ENCODE measurements at places on chromosomes 5 and 9.

DNA sequence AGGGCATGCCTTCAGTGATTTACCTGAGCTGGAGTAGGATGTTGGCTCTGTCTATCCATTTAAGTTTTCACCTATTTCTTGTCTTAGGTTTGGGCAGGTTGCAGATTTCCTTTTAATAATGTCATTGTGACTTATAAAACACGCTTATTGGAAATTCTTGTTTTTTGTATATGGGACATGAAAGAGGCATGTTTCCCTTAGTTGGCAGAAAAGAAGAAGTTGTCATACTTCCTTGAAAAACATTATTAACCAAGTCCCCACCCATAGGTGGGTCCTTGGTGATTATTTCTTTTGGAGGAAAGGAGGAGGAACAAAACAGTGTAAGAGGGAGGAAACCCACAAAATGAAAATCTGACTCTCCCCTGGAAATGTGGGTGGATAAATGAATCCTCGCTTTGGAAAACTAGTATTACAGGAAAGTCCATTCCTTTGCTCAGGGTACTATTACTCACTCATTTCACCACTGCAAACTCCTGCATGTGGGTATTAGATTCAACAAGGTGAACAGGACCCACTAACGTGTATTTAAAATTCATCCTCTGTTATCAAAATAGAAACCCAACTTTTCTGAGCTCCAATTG is 9.3 kb downstream of the CER1 start:
- no peak for DNase-seq

DNA sequence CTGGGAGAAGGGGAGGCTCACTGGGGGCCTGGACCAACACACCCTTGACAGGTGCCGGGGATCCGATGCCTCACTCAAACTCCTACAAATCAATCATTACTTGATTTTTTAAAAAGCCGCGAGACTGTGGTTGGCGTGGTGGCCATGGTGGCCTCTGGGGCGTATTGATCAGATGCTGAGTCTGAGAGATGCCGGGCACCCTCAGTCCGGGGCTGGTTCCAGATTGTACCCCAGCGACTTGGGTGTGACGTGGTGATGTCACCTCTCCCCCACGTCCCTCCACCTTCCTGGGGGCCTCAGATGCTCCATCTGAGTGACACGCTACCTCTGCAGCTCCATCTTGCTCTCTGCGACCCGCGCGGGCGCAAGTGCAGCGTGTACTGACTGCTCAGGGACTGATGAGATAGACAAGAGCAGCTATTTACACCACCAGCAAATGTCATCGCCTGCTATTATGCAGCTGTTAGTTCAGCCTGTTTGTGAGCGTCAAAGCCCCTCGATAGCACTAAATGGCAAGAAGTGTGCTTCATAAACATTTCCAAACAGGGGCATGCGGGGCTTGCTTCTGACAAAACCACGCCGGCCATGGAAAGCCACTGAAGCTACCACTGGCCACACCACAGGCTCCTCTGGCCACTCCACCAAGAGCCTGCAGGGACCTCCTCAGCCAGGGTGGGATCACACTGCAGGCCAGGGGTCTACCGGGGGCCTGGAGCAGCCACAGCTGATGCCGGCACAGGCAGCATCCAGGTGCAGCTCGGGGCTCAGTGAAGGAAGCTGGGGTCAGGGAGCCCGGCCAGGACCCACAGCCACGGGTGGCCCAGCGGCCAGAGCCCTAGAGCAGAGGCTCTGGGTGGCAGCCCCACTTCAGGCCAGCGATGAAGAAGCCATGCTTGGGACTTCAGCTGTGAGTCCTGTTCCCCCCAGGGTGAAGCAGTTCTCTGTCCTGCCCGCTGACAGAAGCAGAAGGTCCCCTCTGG is 50.1 kb downstream of the SLC6A3 start:
- no peak for DNase-seq

- no peak for DNase-seq
Observed at GRCh38 chr5:166581826-166582225, 1709.6 kb upstream of the WWC1 start.

DNA sequence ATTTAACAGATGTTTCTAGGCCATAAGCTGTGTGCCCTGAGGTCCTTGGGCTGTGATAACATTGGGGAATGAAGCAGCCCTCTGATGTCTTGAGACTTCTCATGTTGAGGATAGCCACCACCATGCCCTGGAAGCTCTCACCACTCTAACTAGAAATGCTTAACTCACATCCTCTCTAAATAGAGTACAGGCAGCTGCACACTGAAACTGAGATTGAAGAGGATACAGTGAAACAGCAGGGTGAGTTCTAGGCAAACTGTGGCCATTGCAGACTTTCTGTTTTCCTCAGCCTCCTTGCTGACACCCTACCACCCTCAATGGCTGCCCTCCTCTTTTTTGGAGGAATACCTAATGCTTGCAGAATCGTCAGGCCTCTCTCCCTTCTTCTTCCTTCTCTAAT is 22.4 kb downstream of the UTP15 start:
- no peak for DNase-seq

DNA sequence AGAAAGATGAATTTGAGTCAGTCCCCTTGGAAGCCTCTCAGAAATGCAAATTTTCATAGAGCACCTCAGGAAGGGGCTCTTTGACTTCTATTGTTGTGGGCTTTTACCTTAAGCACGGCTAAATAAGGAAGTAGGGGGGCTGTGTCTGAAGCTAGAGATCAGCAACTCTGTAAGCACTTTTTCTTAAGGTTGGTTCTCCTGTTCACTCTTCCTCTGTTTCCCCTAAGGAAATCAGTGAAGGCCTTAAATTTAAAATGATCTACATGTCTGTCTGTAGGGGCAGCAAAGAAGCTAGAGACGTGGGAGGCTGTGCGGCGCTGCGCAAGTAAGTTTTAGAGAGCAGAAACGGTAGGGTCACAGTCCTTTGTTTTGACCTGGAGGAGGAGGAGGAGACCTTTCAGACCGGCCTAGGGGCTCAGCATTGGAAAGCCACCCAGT is 1.2 kb upstream of the CDC14B start:
- no peak for DNase-seq

GRCh38 chr5:79692596-79692995 is 3.0 kb downstream of the CMYA5 start:
- DNase-seq, result no peak

DNA sequence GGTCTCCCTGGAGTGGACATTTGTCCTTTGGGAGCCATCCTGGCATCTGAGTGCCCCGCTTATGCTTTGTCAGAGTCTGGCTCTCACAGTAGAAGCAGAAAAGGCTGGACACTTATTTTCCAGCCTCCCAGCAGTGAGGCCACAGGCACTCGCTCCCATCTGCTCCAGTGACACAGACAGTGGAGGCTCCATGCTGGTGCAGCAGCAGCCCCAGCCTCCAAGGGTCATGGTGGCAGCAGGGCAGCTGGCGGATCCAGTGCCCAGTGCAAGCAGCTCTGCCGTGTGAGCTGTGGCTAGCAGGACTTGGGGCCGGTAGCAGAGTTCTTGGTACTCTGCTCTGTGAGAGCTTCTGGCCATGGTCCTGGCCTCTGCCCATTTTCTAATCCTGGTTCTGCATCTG is 157.3 kb upstream of the ALDH1B1 start:
- no peak for DNase-seq

DNA sequence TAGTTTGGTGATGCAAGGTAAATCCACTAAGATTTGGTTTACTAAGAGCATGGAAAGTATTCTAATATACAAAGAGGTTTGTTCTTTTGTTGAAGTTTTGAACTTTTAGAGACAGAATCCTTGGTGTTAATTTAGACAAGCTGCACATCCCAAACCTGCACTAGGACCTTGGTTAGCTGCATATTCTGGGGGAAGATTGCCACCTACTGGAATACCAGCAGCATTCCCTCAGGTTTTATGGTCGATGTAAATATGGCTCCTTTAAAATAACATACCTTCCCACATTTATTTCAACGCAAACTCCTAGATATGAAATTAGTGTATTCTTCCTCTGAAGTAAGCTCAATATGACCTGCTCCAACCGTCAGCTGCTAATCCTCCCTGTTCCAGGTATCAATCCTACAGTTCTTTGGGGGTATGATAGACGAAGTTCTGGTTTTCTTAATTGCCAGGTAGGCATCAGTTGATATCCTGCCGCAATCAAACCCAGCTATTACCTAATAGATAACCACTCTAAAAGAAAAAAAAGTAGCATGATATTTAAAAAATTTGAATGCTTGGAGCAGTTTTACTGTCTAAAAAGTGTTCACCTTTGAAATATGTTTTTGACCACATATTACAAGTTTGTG is 624.1 kb downstream of the ISL1 start:
- DNase-seq, result no peak

GRCh38 chr9:125438506-125439433 is 177.1 kb downstream of the GAPVD1 start:
- DNase-seq, result no peak

DNA sequence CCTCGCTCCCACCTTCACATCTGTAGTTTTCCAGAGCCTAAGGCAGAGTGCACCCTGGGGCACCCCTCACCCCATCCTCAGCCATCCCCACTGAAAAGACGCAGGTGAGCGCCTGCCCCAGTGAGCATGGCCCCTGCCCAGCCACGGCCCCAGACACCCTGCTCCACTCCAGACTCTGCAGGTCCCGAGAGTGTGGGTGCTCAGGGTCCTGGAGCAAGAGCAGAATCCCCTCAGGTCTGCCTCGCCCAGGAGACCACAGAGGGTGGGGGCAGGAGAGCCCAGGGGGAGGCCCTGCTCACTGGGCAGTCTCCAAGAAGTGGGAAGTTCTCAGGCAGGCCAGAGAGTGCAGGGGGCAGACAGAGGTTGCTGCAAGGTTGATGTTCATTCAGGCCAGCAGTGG is 158.6 kb upstream of the PPP1R26 start:
- no peak for DNase-seq

DNA sequence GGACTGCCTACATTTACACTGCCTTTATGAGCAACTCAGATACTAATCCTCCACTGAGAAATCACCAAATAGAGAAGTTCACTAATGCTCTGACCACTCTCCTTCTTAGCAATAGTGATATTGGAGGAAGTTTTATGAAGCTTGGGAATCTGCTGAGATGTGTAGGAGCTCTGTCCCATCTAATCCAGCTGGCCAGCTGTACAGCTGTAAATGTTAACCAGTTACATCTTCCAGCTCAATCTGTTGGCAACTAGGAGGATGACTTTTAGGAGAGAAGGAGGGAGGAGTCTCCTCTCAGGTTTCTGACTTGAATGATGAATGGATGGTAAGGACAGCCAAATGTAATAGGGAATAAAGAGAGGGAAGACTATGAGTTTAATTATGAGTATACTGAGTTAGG is 36.3 kb upstream of the LRRC19 start:
- DNase-seq, result no peak

GRCh38 chr5:41193456-41194205 is 19.7 kb downstream of the C6 start:
- no peak for DNase-seq

DNA sequence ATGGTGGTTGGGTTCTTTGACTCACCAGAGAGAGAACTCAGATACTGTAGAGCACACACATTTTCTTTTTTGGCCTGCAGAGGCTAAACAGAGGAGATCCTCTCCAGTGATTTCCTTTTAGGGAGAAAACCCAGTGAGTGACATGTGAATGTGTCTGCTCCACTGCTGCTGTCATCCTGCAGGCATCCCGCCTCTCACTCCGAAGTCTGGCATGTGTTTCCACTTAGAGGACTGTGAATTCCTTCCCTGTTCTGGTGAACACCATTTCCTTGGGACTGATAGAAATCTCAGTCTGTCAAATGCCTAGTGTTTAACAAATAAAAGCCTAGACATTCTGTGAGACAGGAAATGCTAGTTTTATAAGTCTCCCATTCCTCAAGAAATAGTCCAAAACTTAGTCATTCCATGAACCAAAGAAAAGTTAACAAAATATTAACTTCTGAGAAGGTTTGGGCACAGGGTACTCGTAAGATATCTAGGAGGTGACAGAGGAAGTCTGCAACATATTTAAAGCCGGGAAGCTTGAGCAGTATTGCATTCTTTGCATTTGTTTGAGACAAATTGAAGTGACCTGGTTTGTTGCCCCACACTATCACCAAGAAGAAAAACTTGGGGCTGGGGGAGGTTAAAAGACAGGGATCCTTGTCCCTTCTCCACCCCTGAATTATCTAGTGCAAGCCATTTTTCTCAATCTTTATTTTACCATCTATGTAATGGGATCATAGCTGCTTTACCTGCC is 74.9 kb upstream of the NIPAL4 start:
- no peak for DNase-seq

DNA sequence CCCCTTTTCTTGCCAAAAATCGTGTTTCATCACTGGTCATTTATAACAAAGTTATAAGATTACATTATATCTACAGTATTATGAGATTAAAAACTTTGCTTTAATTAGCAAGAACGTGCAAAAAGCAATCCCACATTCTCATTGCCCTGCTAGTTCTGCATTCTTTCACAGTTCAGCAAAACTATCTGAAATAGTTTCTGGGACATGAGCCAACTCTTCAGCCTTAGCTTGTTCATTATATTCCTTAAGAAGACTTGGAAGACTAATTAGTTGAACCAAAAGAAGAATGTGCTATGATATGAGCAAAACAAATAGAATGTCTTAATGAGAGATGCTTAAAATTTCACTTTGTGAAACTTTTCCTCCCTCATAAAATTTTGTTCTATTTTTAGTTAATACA is 76.7 kb downstream of the ITGA1 start:
- DNase-seq, result no peak

DNA sequence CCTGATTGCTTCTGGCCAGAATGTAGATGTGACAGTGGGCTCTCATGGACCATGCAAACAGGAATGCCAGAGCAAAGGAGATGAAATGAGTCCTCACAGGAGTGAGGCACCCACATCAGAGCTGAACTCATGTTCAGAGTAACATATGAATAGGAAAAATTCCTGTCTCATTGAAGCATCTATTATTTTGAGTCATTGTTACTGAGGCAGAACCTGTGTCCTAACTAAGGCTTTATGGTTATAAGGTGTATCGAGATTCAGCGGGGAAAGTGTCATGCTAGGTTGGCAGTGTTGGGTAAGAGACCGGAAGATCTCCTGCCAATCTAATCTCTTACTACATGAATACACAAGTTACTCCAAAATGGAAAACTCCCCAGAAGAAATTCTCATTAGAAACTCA is 304.1 kb downstream of the TRPM3 start:
- no peak for DNase-seq

GRCh38 chr9:118271331-118271730 is 567.1 kb downstream of the TLR4 start:
- DNase-seq, result no peak

DNA sequence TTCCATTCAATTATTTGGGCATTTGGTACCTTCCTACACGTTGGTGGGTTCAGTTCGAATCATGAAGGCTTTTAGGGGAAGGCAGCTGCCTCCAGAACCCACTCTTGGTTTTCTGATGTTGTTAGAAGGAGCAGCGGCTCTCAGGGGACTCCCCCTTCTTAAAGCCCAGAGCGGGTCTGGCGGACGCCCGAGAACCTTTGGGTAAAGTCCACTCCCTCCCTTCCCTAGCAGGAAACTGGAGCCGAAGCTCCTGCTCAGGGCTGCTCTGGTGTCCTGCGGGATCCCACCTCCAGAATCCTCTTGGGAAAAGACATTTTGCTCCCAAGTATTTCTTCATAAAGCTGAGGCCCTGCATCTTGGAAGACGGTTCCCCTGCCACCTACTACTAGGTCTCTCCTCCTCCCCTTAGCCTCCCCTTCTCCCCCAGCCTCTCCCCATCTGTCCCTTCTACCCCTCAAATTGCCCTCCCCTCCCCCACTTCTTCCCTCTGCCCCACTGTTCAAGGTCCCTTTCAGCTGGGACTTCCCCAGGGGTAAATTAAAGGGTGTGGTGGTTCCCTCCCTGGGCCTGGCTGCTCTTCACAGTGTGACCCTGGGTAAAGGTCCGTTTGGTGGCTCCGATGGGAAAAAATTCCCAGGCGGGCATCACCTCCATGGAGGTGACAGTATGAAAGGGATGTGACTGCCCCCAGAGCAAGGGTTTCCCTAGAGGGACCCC is 9.3 kb downstream of the IRX4 start:
- DNase-seq, result no peak

- no peak for DNase-seq
Observed at GRCh38 chr5:127813633-127814587, 110.7 kb downstream of the CCDC192 start.

GRCh38 chr9:100087218-100087617 is 11.6 kb downstream of the ERP44 start:
- DNase-seq, result no peak
